ENCODE measurements at places on chromosomes 4 and X. TPM values are rescaled to one million over a fixed set of nuclear protein-coding genes. Genes with fewer than 3 reads are reported as not detected.

DNA sequence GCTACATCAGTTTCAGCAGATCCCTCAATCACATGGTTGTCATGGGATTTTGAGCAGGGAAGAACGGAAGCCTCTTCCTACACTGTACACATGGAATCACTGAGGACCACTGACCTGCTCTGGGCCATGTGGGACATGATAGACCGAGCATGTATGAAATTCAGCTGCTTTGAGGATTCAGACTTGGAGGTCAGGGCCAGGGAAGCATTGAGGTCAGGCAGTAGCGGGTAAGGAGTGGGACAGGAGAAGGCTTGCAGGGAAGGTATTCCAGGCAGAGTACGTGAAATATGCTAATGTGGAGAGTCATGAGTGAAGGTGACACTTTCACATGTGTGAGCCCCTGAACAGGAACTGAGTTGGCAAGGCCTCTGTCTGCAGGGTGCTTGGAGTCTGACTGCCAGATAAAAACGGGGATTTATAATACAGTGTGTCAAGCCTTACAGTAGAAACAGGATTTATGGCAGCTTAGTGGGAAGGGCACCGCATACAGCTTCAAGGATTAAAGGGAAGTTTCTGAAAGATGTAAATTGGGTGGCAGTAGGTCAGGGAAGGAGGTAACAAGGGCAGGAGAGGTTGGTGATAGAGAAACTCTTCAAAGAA is 111.7 kb downstream of the STK32B start:
- DNase-seq: no peak
- no peak overlapping the region for H3K27ac ChIP-seq
- H3K27me3 ChIP-seq: no peaks in the 10 kb centered on the region
- H3K4me3 ChIP-seq: no peak overlapping the region
- H3K36me3 ChIP-seq: no peaks in the 10 kb centered on the region
- H3K4me1 ChIP-seq: no peaks in the 10 kb centered on the region

The FATE1 gene
- not detected for total RNA-seq

The FAM114A1 gene
- total RNA-seq: 0.38 TPM

GRCh38 chr4:71025654-71026053 is 32.2 kb downstream of the DCK start:
- no peak for DNase-seq
- H3K36me3 ChIP-seq: peaks cover 30% of the 10 kb centered on the region
- H3K27me3 ChIP-seq: no peaks in the 10 kb centered on the region
- H3K4me3 ChIP-seq: no peak overlapping the region
- H3K27ac ChIP-seq: peak overlapping the region; percentile 19
- H3K4me1 ChIP-seq: peaks cover 14% of the 10 kb centered on the region

DNA sequence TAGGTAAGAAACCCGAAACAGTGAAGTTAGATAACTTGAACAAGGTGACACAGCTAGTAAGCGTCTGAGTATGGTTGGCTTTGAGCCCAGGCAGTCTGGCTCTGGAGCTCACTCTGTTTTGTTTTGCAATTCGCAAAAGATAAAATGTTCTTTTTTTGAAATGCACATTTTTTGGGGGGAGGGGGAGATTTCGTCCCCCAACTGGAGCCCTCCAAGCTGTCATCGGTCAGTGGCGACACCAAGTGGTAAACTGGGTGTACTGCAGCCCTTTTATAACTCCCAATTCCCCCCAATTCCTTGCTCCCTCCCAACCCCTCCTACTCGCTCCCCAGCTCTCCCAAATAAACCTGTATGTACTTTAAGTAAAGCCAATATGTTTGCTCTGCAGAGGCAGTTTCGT is 2.8 kb upstream of the CLCN5 start:
- no peak for DNase-seq
- H3K4me1 ChIP-seq: peaks cover 7% of the 10 kb centered on the region
- H3K27me3 ChIP-seq: no peaks in the 10 kb centered on the region
- no peak overlapping the region for H3K27ac ChIP-seq
- peaks cover 2% of the 10 kb centered on the region for H3K36me3 ChIP-seq

The WAS gene
- 87.8 TPM for total RNA-seq

- no peaks in the 10 kb centered on the region for H3K27me3 ChIP-seq
- peaks cover 1% of the 10 kb centered on the region for H3K36me3 ChIP-seq
- no peak for DNase-seq
- peak overlapping the region; percentile 62 for H3K27ac ChIP-seq
These were observed 872 bp upstream of the S100P start for GRCh38 chr4:6692806-6693205.

GRCh38 chr4:25882226-25882625 is 19.4 kb upstream of the SEL1L3 start:
- DNase-seq: no peak
- H3K27ac ChIP-seq: no peak overlapping the region
- H3K4me1 ChIP-seq: no peaks in the 10 kb centered on the region
- no peak overlapping the region for H3K4me3 ChIP-seq
- H3K36me3 ChIP-seq: no peaks in the 10 kb centered on the region
- H3K27me3 ChIP-seq: peaks cover 4% of the 10 kb centered on the region

GRCh38 chr4:101464596-101464995 is 117.3 kb upstream of the PPP3CA start:
- no peak overlapping the region for H3K4me3 ChIP-seq
- no peaks in the 10 kb centered on the region for H3K36me3 ChIP-seq
- no peak for DNase-seq
- peaks cover 4% of the 10 kb centered on the region for H3K27me3 ChIP-seq

The TMEM185A gene
- 13.0 TPM for total RNA-seq

DNA sequence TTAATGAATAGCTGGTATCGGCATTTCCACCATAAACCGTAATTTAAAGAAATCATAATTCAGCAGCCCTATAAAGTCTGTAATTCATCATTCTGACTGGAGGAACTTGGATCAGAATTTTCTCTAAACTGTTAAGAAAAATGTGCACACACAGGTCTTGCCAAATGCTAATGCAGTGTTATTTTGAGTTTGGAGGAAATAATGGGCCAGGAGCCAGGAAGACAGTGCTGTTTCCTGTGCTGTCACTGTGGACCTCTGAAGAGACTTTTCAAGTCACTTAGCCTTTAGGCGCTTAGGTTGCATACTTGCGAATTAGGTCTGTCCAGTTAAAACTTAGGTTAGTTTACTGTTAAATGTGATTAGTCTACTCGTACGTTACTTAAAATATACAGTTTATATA is 137.5 kb upstream of the ANXA3 start:
- no peaks in the 10 kb centered on the region for H3K36me3 ChIP-seq
- H3K27me3 ChIP-seq: peaks cover 16% of the 10 kb centered on the region
- DNase-seq: no peak
- no peak overlapping the region for H3K4me3 ChIP-seq
- no peak overlapping the region for H3K27ac ChIP-seq
- no peaks in the 10 kb centered on the region for H3K4me1 ChIP-seq

GRCh38 chr4:40316333-40316781 is 18.8 kb upstream of the CHRNA9 start:
- DNase-seq: peak; percentile 51
- peak overlapping the region; percentile 86 for H3K4me3 ChIP-seq
- no peaks in the 10 kb centered on the region for H3K36me3 ChIP-seq
- H3K27ac ChIP-seq: peak overlapping the region; percentile 100

DNA sequence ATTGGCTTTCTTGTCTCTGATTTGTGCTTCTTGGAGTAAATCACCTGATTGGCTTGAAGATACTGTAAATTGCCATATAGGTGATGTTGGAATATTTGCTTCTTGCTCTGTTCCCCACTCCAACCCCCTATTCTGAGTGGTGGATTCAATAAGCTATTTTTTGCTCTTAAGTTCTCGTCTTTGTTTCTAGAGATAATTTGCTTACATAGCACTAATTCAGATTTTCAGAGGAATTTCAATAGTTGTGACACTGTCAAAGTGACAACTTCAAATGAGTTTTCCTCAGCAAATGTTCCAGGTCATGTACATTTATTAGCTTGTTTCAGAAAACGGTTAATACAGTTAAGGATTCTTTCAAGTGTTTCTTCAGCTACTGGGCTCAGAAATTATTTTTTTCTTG is 18.6 kb downstream of the LANCL3 start:
- no peaks in the 10 kb centered on the region for H3K4me1 ChIP-seq
- no peak overlapping the region for H3K27ac ChIP-seq
- H3K4me3 ChIP-seq: no peak overlapping the region
- H3K27me3 ChIP-seq: peaks cover 17% of the 10 kb centered on the region
- no peaks in the 10 kb centered on the region for H3K36me3 ChIP-seq

DNA sequence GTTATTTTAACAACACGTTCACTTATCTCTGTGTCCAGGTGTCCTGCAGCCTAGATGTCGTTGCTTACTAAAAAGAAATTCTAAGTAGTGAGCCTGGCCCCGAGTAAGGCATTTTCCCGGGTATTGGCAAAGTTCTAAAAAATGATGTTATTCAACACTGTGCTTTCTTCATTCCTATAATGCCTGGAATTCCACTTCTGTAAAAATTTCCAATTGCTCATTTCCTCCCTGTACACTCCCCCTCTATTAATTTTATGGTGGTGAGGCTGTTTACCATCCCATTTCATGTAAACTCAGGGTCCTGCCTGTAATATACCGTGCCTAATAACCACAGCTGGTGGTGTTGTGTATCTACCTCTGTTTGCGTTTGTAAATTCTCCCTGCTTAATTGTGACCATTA is 14.2 kb downstream of the BST1 start:
- no peaks in the 10 kb centered on the region for H3K27me3 ChIP-seq
- H3K27ac ChIP-seq: no peak overlapping the region
- no peaks in the 10 kb centered on the region for H3K4me1 ChIP-seq
- no peak overlapping the region for H3K4me3 ChIP-seq
- no peak for DNase-seq
- no peaks in the 10 kb centered on the region for H3K36me3 ChIP-seq

DNA sequence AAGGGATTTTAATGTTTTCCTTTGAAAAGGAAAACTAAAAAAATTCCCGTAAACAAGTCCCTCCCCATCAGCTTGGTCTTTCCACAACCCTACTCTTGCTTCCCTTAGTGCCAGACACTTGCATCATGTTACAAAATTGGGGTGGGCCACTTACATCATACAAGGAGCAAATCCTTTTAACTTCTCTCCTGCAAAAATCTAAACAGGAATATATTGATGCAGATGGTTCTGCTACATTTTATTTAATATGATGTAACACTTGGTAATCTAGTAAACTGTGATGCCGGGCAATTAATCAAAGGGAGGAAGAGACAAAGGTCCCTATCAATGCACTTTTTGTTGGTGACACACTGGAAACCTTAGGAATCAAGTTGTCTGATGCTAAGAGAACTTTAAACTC is 125.3 kb downstream of the UBE2K start:
- H3K4me3 ChIP-seq: no peak overlapping the region
- H3K4me1 ChIP-seq: peaks cover 3% of the 10 kb centered on the region
- H3K27ac ChIP-seq: peak overlapping the region; percentile 31
- no peak for DNase-seq
- peaks cover 13% of the 10 kb centered on the region for H3K36me3 ChIP-seq

The PNMA3 gene
- total RNA-seq: 1.4 TPM

The PCDH10 gene
- total RNA-seq: not detected

GRCh38 chrX:115259238-115259875 is 25.5 kb upstream of the LRCH2 start:
- H3K27ac ChIP-seq: no peak overlapping the region
- H3K36me3 ChIP-seq: no peaks in the 10 kb centered on the region
- H3K27me3 ChIP-seq: no peaks in the 10 kb centered on the region
